CD4-positive, alpha-beta T cell treated with Interleukin-2 at 100 ng/mL for 4 hours (primary cell): ENCODE measurements at places on chromosomes 16 and 17.
A peak's percentile ranks its signal among the peaks of the same experiment; 100 is the strongest.

- DNase-seq = no peak
These were observed 131.3 kb downstream of the NLK start for GRCh38 chr17:28173801-28174200.

DNA sequence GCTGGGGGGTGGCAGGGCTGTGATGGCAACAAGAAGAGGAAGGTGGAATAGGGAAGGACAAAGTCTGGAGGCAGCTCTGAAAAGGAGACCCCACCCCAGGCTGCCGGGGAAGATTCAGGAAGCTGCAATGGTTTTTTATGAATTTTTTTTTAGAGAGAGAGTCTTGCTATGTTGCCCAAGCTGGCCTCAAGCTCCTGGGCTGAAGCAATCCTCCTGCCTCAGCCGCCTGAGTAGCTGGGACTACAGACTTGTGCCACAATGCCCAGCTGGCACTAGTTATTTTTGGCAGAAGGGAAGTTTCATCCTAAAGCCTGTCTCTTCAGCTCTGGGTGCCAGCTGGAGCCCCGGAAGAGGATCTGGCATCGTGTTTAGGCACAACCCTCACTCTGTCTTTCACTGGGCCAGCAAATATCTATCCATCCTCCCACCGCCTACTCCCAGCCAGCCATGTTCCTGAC, 1.3 kb upstream of the CES3 start:
- no peak for DNase-seq

GRCh38 chr17:46082257-46082656, 83.2 kb downstream of the STH start:
- no peak for DNase-seq

DNA sequence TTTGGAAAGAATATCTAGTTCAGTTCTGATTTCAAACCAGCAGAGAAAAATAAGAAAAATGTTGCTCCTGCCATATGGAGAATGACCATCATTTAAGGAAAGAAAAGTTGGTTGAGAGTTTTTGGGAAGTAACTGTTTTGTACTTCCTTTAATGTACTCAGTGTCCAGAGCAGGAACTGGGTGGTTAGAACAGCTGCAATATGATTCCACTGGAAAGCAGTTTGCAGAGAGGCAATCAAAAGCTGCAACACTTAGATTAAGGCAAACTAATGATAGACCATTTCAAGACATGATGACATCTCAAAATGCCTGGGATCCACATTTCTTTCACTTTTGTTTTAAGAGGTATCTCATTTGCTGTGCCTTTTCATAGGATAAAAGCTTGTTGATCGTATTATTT, 313.3 kb upstream of the HSBP1 start:
- no peak for DNase-seq

GRCh38 chr16:67161595-67162058, 1.9 kb downstream of the FBXL8 start:
- no peak for DNase-seq

GRCh38 chr17:1123921-1124715, 55.7 kb downstream of the ABR start:
- no peak for DNase-seq

GRCh38 chr17:9472094-9472493, 103.5 kb downstream of the STX8 start:
- DNase-seq = no peak

- DNase-seq = no peak
These were observed 121.7 kb downstream of the HIC1 start for GRCh38 chr17:2176499-2177169.

DNA sequence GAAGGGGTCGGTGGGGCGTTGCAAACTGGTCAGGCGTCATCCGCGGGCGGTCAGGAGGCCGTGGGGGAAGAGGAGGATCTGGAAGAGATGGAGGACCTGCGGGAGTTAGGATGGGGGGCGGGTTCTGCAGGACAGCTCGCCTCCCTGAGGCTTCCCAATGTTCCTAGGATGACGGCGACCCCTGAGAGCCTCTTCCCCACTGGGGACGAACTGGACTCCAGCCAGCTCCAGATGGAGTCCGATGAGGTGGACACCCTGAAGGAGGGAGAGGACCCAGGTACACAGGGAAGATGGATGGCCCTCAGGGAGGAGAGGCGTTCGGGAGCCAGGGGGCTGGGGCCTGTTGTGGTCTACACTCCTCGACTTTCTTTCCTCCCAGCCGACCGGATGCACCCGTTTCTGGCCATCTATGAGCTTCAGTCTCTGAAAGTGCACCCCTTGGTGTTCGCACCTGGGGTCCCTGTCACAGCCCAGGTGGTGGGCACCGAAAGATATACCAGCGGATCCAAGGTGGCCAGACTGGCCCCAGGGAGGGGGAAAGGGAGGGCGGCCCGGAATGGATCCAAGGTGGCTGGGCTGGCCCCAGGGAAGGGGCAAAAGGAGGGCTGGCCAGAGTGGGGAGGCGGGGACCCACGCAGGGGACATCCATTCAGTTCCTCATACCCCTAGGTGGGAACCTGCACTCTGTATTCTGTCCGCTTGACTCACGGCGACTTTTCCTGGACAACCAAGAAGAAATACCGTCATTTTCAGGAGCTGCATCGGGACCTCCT, 839 bp downstream of the PLD2 start:
- DNase-seq = no peak

GRCh38 chr16:35363510-35363909, 1904.1 kb downstream of the TP53TG3F start:
- no peak for DNase-seq

DNA sequence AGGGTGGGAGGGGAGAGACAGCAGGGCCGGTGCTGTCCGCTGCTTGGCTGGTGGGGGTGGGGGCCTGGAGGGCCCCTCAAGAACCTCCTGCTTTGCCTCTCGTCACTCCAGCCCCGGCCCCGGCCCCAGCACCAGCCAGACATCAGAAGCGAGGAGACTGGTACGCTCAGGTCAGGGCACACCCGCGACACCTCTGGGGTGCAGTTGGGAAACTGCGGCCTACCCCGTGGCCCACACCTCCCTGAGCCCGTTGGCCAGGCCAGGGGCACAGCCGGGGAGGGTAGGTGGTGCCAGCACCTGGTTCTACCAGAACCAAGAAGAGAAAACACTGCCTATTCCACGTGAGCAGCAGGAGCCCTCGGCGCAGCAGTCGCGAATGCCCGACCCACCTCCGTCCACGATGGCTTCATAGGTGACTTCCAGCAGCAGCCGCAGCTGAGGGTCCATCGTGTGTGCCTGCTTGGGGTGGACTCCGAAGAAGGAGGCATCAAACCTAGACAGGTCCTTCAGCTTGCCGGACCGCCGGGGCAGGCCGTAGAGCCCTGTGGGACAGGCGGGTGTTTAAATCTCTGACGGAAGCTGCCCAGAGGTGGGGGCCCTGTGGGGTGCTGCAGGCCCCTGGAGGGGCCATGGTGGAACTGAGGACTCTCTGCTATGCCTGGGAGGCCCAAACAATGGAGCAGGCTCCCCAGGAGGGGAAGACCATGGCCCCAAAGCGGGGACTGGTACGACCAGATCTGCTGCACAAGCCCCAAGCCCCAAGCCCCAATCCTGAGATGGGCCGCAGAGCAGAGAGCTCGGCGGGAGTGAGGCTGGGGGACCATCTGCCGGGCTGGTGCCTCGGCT, 2.9 kb downstream of the FASN start:
- no peak for DNase-seq

DNA sequence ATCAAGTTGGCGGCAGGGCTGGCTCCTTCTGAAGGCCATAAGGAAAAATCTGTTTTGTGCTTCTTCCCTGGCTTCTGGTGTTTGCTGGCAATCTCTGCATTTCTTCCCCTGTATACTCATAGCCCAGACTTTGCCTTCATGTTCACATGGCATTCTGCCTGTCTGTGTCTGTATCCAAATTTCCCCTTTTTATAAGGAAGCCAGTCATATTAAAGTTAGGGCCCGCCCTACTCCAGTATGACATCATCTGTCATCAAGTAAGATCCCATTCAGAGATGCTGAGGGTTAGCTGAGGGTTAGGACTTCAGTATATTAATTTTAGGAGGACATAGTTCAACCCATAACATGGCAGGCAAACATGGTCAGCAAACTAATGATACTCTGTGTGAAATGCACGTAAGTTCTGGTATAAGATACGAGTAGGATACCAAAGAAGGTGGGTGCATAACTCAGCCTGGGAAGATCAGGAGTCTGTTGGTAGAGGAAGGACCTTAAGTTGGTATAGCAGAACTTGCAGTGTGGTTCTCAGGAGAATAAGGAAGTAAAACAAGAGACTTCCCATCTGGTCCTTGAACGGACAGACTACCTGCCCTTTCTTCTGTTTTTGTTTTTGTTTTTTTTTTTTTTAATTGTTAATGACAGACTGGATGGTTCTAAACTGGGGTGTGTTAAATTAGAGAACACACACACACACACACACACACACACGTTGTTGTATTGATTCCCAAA, 13.9 kb downstream of the MAP2K6 start:
- DNase-seq = no peak

DNA sequence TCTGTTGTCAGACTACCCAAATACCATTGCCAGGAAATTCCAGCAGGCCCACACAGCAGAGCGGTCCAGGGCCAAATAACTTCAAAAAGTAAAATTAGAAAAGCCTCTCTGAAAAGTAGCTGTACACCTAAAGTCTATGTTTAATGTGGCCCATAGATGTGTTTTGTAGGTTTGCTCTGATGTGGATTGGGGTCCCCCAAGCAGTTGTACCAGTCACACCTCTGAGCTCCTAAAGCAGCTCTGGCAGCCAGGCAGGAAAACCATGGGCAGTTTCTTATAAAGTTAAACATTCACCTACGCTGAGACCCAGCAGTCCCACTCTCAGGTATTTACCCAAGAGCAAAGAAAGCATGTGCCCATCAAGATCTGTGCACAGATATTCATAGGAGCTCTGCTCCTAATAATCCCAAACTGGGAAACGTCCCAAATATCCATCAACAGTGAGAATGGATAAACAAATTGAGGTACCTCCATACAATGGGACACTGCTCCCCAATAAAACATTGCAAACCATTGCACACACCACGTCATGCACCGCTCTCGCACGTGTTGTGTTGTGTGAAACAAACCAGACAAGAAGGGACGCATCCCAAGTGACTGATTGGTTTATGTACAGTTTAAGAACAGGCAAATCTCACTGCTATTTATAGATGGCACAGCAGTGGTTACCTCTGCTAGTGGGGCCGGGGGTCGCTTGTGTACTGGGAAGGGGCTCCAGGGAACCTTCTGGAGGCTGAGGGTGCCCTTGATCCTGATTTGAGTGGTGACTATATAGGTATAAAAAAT, 15.8 kb upstream of the PRM1 start:
- no peak for DNase-seq

DNA sequence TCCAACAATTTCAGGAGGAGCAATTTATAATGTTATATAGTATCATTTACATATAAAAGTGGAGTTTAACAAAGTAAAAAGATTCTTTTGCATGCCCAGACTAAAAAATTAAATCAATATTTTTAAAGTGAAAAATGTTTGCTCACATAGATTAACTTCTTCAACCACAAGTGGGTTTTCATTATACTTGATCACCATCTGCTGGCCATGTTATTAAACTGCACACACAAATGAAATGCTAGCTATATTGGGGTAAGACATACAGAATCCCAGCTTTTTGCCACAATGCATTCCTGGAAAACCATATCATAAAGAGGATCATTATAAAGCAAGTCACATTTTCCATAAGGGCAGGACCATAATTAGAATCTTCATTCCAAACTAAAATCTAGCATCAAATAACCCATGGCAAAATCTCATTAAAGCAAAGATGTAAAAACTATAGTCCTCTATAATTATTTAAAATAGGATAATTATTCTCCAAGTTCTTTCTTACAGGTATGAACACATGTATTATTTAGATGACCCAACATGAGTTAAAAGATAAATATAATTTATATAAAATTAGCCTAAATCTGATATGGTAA, 26.3 kb downstream of the CEP112 start:
- DNase-seq = peak; percentile 55

DNA sequence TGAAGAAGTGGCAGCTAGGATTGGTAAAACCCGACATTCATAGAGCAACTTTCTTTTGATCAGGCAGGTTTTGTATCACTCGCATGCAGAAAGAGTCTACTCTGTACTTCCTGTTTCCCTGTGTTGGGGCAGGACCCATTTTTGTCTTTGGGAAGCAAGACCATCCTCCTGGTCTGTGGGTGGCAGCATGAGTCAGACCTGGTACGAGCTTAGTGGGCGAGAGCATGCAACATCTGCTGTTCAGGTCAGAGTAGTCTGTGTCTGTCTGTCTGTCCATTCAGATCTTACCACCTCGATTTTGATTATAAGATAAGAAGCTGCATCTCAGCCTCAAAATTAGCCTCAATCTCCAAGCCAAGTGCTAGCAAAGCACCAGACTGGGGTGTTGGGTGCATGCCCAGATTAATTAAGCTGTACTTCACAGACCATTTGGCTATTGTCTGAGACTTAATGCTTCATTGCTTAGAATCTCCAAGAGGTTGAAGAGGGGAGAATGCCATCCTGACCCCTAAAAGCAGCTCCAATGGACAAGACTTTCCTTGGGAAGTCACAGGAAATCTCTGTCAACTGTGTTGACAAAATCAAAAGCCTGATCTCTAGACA, 110.9 kb downstream of the XYLT1 start:
- DNase-seq = peak; percentile 62

GRCh38 chr16:2233872-2234812, 2.1 kb upstream of the DNASE1L2 start:
- DNase-seq = no peak

GRCh38 chr17:17856386-17856785, 19.6 kb upstream of the SREBF1 start:
- DNase-seq = no peak

- no peak for DNase-seq
These were observed 146.4 kb upstream of the CHMP6 start for GRCh38 chr17:80845069-80845862.

DNA sequence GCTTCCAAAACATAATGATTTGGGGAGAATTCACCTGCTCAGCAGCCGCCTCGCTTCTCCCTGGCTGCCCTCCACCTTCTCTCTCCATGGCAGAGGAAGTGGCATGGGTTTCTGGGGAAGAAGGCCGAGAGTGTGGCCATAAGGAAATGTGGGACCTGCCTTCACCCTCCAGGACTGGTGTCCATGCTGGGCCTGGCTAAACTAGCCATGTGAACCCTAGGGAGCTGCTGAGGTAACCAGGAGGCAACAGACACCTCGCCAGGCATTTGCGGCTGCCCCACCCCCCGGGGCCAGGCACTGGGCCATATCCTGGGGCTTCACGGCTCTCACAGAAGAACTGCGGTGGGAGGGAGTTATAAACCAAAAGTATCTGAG, 9.9 kb upstream of the CMTM4 start:
- DNase-seq = no peak

DNA sequence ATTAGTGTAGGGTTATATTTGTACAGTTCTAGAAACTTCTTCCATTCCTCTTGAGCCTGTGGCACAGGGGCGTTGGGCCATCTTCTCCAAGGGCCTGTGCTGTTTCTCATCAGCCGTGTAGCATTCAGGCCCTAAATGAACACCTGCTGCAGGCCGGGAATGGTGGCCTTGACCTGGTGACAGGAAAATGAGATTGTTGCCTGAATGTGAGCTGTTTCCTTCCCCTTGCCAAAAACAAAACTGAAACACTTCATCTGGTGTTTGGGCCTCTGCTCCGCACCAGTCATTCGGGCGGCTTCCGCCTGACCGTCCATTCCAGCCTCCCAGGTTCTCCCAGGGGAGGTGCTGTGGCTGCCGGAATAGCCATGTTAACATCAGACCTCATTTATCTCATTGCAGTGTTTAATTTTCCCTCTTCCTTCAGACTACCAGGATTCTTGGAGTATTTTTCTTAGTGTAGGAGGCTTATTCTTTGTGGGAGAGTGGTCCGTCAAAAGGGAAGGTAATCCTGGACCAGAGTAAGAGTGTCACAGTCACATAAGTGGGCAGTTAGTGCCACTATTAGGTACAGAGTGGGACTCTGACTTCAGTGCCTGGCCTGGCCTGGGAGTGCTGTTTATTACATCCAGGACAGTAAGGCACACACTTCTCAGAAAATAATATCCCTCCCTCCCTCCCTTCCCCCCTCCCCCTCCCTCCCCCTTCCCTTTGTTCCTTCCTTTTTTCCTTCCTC, 61.9 kb downstream of the WWP2 start:
- no peak for DNase-seq
